Kidney epithelial cell (primary cell): ENCODE measurements at places on chromosomes 4 and X.

GRCh38 chr4:71380788-71381187 is 42.0 kb downstream of the SLC4A4 start:
- DNase-seq, result no peak

DNA sequence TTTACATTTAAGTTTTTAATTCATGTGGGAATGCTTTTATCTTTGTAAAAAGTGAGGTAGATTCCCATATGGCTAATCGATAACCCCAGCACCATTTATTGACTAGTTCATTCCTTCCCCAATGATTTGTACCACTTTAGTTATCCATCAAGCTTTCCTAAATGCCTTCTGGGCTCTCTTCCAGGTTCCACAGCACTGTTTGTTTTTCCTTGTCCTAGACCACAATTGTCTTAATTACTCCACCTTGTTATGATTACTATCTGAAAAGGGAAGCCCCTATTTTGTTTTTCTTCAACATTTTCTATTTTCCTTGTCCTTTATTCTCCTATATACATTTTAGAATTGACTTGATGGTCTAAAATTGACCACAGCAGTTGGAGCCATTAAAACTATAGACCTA is 48.5 kb upstream of the GPRIN3 start:
- DNase-seq, result peak; percentile 5

- DNase-seq, result no peak
Measured at GRCh38 chr4:10620935-10621488, 63.6 kb downstream of the CLNK start.

- DNase-seq, result no peak
Measured at GRCh38 chr4:138114434-138114833, 127.7 kb downstream of the SLC7A11 start.

- no peak for DNase-seq
Measured at GRCh38 chr4:38085751-38086150, 125.6 kb downstream of the PTTG2 start.

- DNase-seq, result peak; percentile 77
Measured at GRCh38 chr4:99404595-99405287, 30.4 kb downstream of the ADH7 start.

GRCh38 chrX:149497626-149498025 is 7.5 kb downstream of the IDS start:
- DNase-seq, result no peak

DNA sequence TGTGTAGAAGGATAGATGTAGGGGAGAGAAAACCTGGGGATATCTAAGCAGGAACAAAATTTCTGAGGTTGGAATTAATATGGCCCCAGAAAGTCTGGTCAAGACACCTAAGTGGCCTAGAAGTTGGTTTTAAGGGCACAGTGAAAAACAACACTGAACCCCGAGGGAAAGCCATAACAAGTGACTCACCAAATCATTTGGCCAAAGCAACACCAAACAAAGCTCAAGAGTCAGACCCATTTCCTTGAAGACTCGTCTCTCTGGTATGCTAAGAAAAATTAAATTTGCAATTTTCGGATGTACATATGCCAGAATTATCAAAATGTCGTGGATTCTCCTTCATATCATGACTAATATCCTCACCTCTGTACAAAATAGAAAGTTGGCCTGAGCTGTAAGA is 162.9 kb downstream of the SMIM20 start:
- no peak for DNase-seq

DNA sequence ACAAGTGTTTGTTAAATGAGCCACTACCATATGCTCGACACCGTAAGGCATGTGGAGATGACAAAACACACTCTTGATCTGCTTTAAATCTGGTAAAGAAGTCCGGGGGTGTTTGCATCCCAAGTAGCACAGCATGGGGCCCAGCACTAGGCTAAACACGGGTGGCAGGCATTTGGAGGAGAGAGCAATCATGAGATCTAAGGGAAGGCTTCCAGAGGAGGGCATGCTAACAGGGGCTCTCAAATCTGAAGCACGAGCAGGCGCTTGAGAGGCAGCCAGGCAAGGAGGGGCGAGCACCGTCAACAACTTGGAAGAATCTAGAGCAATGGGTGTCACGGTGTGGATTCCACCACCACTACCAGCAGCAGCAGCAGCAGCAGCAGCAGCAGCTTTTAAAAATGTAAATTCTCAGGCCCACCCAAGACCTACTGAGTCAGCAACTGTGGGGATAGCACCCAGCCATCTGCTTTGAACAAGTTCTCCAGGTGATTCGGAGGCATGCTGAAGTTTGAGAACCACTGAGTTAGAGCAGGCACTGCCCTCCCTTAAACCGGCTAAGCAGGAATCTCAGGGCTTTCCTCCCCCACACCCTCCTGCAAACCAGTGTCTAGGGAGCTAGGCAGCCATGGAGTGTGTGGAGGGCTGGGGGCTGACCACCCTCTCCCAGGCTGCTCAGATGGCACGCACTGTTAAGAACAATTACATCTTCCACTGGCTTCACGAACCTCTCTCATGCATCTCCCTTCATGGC is 70.2 kb upstream of the MAP3K15 start:
- no peak for DNase-seq

- DNase-seq, result no peak
Measured at GRCh38 chr4:25449270-25449669, 72.2 kb downstream of the ANAPC4 start.

DNA sequence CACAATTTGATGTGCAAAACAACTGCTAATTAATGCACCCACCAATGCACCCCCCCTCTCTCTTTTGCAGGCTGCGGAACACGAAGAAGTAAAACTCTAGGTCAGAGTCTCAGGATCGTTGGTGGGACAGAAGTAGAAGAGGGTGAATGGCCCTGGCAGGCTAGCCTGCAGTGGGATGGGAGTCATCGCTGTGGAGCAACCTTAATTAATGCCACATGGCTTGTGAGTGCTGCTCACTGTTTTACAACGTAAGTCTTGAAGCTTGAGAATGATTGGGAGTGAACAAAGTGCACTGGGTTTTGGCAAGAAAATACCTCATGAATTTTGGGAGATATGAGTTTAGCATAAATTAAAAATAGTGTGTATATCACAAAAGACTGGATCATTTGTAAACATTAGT is 28.9 kb downstream of the TMPRSS11E start:
- no peak for DNase-seq
